ENCODE measurements at places on chromosomes 4 and X.

DNA sequence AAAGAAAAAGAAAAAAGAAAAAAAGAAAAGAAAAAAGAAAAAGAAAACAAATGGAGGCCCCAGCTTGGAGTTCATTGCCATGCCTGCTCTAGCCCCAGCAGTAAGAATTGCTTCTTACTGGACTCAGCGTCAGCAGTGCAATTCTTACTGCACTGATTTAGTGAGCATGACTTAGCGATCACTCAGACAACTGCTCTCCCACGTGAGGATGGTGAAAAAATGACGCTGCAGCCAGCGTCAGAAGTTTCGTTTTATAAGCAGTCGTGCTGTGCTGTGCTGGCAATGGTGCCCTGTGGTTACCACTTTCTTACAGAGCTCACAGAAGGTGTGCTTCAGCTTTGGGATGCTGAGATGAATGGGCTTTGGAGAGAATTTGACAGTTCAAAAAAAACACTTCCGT, 68.3 kb upstream of the DDX3X start:
- peak; percentile 31 for DNase-seq

GRCh38 chr4:87041141-87041540, 106.3 kb downstream of the AFF1 start:
- no peak for DNase-seq

GRCh38 chr4:124486423-124486822, 226.1 kb downstream of the ANKRD50 start:
- no peak for DNase-seq

GRCh38 chr4:76984127-76984526, 34.6 kb downstream of the SEPTIN11 start:
- peak; percentile 48 for DNase-seq

- no peak for DNase-seq
Observed at GRCh38 chr4:96093563-96093962, 253.7 kb downstream of the PDHA2 start.

DNA sequence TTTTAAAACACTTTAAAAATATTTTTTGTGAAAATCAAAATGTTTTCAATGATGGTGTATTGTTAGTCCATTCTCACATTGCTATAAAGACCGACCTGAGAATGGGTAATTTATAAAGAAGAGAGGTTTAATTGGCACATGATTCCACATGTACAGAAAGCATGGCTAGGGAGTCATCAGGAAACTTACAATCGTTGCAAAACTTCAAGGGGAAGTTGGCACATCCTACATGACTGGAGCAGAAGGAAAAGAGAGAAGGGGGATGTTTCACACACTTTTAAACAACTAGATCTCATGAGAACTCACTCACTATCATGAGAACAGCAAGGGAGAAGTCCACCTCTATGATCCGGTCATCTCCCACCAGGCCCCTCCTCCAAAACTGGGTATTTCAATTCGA, 110.7 kb downstream of the TMEM47 start:
- no peak for DNase-seq

- DNase-seq = no peak
Observed at GRCh38 chr4:137015426-137016409, 516.6 kb downstream of the PCDH18 start.

- DNase-seq = no peak
Observed at GRCh38 chr4:98687876-98688275, 29.5 kb upstream of the TSPAN5 start.

DNA sequence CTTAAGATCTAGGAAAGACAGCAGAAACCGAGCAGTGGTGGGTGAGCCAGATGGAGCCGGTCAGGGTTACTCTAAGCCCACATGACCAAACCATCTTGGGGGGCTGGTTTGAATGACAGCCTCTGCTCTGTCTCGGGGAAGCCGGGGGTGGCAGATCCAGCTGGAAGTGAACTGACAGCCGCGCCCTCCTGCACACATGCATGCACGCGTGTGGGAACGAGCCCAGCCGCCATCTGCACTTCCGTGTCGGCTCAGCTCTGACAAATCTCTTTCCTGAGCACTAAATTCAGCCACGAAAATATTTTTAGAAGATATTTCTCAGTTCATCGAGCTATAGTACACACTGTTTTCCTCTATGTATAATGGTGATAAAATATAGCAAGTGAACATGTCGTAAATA, 115.5 kb downstream of the DCTD start:
- no peak for DNase-seq

- no peak for DNase-seq
Observed at GRCh38 chrX:134935276-134935675, 55.5 kb upstream of the SMIM10 start.

GRCh38 chr4:155639704-155640523, 26.7 kb upstream of the GUCY1A1 start:
- peak; percentile 3 for DNase-seq

DNA sequence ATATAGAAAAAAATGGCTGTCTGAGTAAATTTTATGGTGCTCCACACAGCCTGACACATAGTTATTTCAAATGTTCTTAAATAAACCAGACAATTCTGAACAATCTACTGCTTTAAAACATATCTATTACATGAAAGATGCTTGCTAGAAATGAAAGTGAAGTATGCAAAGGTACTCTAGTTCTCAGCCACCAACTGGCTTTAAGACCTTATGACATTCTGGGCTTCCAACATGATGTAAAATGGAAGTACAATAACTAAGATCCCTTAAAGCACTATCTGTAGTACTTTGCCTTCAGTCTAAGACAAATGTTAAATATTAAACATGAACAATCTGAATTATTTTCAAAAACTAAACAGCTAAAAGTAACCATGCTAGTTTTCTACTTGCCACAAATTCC, 17.3 kb downstream of the HUWE1 start:
- no peak for DNase-seq

DNA sequence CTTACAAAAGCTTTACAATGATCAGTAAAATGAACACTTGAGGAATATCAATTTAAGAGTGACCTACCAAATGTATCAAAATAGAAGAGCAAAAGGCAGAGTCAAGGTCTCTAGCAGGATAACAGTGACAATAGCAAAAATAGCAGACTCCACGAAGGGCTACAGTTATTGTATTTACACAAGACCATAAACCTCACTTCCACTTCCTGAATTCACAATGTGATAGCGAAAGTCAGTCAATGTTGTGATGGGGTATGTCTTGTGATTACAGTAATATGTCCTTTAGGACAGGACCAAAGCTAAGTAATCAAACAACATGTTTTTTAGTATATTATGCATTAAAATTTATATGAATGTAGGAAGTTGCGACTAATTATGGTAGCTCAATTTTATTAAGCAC, 139.6 kb downstream of the IQCM start:
- DNase-seq = no peak

DNA sequence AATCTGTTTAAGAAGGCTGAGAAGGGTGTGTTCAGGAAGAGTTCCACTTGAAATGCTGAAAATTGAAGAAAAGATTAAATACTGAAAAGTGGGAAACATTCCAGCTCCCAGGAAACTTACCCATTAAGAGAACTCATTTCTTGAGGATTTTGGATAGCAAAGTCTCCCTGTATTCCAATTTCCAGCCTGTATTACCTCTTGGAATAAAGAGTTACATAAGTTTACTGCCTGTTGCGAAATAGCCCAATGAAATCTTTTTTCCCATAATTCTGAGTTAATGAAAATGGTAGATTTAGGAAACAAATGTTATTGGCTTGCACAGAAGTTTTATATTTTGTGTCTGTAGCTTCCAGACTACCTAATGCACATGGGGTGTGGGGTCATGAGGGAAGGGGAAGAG, 12.0 kb downstream of the NHSL2 start:
- no peak for DNase-seq

GRCh38 chr4:25842229-25842845, 20.5 kb downstream of the SEL1L3 start:
- DNase-seq = peak; percentile 47

- no peak for DNase-seq
Observed at GRCh38 chr4:56314207-56314915, 72.9 kb downstream of the AASDH start.

- DNase-seq = no peak
Observed at GRCh38 chr4:74331252-74331651, 23.0 kb downstream of the EPGN start.
